ENCODE measurements at places on chromosomes 13 and 19.

- DNase-seq: no peak
Measured at GRCh38 chr13:111042661-111043226, 72.4 kb upstream of the ARHGEF7 start.

- DNase-seq: no peak
Measured at GRCh38 chr13:27631665-27632064, 10.0 kb downstream of the POLR1D start.

- DNase-seq: peak; percentile 88
Measured at GRCh38 chr13:95494082-95494681, 58.3 kb upstream of the CLDN10 start.

DNA sequence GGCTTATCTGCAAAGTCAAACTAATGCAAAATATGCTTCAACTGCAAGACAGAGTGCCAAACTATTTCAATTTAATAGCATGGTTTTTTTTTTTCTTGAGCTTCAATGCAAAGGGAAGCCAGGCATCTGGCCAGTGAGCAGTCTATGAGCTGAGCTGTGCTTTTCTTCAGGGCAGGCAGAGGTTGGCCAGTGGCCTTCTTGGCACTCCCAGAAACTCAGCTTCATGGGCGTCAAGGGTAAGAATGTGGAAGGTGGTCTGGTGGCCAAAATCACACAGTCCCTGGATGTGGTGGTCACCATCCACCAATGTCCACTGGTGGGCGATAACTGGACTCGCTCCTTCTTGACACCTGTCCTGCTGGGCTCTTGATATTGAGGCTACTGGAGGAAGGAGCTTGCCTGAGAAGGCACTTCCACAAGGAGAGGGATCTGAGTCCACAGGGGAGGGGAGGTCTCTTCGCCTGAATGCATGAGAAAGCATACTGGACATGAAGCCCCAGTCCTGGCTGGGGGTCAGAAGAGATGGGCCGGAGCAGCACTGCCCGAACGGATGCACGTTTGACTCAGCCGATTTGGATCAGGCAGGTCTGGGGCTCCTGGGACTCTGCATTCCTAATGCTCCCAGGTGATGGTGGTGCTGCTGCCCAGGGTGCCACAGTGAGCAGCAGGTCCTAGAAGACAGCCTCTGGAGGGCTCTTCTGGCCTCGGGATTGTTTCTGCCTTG, 17.1 kb downstream of the COL4A2 start:
- DNase-seq: no peak

DNA sequence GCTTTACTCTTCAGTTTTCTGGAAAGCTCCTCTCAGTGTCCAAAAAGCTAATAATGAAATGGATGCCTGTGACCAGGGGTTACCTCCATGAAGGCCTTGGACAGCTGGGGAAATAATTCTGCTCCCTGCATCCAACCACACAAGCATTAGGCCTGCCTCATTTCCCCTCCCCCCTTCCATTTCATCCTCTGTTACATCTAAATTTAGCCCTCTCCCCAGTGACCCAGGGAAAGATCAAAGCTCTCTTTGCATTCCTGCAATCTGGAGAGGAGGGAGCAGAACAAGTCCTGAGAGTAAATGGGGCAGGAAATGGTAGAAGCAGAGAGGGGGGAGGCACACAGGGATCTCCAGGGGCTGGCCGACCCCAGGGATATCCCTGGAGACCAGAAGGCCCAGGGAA, 452.7 kb downstream of the TSHZ3 start:
- no peak for DNase-seq

DNA sequence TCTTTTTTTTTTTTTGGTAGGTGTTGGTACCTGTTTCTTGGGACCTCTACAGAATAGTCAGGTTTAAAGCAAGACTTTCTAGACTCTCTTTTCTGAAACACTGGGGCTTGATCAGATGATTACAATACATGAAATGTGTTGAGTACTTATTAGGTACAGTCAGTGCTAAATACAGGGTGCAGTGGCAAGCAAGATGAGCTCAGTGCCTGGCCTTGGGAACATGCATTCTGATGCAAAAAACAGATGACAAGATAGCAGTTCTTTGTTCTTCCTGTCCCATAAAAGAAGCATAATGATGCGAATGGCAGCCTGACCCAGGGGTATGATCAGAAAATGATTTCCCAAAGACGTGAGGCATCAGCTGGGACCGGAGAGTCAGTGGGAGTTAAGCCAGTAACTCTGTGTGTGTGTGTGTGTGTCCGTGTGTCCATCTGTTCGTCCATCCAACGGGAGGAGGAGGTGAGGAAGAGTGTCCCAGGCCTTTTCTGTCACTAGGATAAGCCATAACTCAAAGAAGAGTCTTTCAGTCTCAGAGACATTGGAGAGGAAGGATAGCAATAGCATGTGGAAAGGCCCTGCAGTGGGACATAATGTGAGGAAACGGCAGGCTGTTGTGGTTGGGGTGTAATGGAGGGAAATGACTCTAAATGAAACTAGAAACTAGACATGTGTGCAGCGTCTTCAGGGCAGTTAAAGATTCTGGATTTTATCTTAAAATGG, 32.2 kb downstream of the SLAIN1 start:
- DNase-seq: no peak

GRCh38 chr13:40043764-40044163, 388.3 kb downstream of the COG6 start:
- no peak for DNase-seq

GRCh38 chr13:71589032-71589431, 278.0 kb downstream of the DACH1 start:
- no peak for DNase-seq

DNA sequence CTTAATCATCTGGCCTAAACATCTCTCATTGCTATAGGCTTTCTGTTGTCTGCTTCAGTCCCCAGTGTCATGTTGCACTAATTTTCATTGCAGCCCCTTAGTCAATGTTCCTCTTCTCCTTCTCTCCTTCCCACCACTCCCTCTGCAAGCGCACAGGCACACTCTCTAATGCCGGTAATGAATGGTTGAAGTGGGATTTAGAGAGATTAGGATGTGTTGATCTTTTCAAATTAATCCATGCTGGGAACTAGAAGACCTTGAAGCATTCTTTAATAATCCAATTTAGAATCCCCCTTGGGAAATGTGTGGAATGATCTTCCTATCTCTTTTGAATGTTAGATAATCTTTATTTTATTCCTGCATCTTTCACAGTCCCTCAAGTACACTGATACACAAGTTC, 33.2 kb upstream of the NDFIP2 start:
- DNase-seq: no peak

All from NCI-H510A treated with DMSO at 0.1 percent for 48 hours (cell line).